Urinary bladder (tissue), 4 donors: ENCODE measurements at places on chromosomes 5 and 9. TPM values are rescaled to one million over a fixed set of nuclear protein-coding genes. Genes with fewer than 3 reads are reported as not detected.

SMC2 gene
- 33.8 TPM for total RNA-seq

ZDHHC11 gene
- 9.3 TPM for total RNA-seq

GRCh38 chr5:167763772-167764171, 527.7 kb upstream of the WWC1 start:
- DNase-seq: no peak

PCA3 gene
- total RNA-seq: 0.26 TPM

GRCh38 chr5:157593052-157593757, 17.6 kb upstream of the ADAM19 start:
- no peak for DNase-seq

ANKRD33B gene
- total RNA-seq: 4.4 TPM

CATSPER3 gene
- total RNA-seq: not detected

DNA sequence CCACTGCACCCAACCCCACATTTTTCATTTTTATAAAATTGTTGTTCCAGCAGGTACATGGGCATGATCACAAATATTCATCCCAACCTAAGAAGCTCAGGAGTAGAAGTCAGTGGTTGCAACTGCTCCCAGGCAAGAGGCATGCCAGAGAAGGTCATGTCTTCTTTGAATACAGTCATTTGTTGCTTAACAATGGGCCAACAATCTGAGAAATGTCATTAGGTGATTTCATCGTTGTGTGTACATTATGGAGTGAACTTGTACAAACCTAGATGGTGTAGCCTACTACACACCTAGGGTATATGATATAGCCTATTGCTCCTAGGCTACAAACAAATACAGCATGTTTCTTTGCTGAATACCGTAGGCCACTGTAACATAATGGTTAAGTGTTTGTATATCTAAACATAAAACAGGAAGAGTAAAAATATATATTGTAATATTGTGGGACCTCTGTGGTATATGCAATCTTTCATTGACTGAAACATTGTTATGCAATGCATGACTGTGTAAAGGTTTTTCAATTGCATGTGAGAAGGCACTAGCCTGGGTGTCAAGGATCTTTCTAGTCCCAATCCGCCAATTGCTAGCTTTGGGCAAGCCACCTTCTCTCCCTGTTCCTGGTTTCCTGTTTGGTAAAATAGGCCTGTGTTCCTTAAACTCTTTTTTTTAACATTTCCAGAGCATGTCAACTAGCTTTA, 27.6 kb downstream of the ATP10B start:
- no peak for DNase-seq

UBE2QL1 gene
- 0.48 TPM for total RNA-seq
